ENCODE measurements at places on chromosomes 2 and 18.

DNA sequence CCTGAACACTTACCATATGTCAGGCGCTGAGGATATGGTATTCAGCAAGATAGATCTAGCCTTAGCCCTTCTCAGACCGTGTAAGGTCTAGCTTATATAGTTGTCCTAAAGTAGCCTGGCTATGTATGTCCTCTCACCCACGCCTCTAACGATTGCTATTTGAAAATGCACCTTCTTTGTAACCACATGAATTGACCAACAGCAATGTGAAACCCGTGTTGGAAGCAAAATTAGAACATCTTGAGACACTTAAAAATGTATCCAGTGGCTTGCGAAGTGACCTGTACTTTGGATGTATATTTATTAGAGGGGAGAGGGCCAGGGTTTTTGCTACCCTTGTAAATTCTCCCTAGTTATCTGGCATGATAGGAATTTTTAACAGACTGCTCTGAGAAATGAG lies 860.0 kb upstream of the ZEB2 start:
- no peak for DNase-seq

GRCh38 chr2:171741189-171741588 lies 53.9 kb downstream of the DYNC1I2 start:
- DNase-seq, result no peak

GRCh38 chr18:35117372-35117771 lies 76.2 kb downstream of the MAPRE2 start:
- no peak for DNase-seq

- no peak for DNase-seq
These were observed 5.8 kb upstream of the MRPL33 start for GRCh38 chr2:27765621-27766286.

- no peak for DNase-seq
These were observed 12.6 kb downstream of the RNF149 start for GRCh38 chr2:101295895-101296294.

DNA sequence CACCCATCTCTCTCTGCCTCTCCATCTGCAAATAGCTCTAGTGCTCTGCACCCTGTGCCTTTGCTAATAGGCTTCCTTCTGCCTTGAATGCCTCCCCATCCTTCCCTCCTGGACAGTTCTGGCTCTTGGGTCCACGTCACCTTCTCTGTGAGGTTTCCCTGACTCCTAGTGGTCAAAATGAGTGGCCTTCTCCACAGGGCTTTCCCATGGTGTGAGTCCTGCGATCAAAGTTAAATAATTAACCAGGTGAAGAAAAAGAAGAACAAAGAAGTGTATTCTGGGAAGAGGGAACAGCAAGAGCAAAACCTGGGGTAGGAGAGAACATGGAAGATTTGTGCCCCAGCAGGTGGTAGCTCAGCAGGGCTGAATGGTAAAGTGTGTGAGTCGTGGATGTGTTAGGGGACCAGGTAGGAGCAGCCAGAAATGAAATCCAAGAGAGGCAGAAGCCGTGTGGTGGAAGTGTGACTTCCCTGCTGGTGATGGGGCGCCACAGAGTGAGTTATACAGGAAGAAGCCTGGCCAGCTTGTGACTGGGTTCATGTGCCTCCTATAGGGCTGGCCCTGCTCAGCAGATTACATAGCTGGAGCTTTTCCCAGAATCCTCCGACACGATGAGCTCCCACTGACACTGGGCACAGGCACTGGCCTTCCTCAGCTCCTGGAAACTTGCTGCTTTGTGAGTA lies 93.8 kb upstream of the LDAH start:
- DNase-seq, result peak; percentile 85

DNA sequence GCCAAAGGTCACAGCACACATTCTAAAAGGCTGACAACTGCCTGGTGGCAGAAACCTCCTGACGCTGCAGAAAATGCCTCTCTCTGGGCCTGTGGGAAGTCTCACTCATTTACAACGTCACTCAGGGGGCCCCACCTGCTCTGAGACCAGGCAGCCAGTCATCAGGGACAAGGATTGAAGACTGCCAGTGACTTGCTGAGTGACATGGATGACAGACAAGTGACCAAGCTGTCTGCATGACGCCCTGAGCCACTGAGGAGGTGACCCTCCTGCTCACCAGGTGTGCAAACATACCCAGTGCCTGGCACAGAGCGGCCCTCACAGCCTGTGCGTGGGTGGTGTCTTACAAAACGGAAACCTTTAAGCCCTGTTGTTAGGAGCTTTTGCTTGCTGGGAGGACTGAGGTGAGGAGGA lies 392.4 kb downstream of the TNS1 start:
- DNase-seq, result no peak

GRCh38 chr2:240060977-240061591 lies 7.8 kb upstream of the OR6B3 start:
- DNase-seq, result no peak

- DNase-seq, result no peak
These were observed 4.8 kb upstream of the B3GNT7 start for GRCh38 chr2:231390667-231391066.

GRCh38 chr2:5914811-5915611 lies 222.8 kb downstream of the SOX11 start:
- DNase-seq, result no peak

DNA sequence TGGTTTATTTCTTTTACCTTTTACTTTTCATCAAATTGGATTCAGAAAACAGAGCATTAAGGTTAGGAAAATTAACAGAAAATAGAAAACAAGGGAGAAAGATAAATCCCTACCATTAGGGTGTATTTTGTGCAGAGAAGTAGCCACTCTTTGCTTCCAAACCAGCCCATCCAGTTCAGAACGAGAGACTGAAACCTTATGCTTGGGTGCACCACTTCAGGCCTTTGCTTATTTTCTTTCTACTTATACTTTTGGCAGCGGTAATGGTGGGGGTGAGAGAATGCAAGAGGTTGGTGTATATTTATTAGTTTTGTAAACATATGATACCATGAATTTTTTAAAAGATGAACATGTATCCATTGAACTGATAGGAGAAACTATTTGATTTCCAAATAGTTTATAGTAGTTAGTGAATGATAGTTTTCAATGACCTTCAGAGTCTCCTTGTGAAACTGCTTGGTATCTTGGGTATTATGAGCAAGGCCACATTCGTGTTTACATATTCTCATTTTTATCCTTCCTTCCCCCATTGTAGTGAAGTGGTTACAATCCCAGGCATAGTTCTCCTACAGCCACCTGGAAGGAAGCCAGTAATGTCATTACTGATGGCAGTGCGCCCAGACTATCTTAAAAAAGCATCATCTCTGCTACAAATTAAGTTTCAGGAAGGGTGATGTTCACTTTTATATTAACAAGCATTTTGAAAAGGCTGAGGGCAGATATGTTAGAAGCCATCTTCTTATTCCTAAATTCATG lies 60.8 kb downstream of the MFSD6 start:
- DNase-seq, result peak; percentile 99

- DNase-seq, result no peak
These were observed 256.6 kb upstream of the CTAGE1 start for GRCh38 chr18:22674272-22674671.

- no peak for DNase-seq
These were observed 47.1 kb downstream of the ITGAV start for GRCh38 chr2:186636800-186637496.

DNA sequence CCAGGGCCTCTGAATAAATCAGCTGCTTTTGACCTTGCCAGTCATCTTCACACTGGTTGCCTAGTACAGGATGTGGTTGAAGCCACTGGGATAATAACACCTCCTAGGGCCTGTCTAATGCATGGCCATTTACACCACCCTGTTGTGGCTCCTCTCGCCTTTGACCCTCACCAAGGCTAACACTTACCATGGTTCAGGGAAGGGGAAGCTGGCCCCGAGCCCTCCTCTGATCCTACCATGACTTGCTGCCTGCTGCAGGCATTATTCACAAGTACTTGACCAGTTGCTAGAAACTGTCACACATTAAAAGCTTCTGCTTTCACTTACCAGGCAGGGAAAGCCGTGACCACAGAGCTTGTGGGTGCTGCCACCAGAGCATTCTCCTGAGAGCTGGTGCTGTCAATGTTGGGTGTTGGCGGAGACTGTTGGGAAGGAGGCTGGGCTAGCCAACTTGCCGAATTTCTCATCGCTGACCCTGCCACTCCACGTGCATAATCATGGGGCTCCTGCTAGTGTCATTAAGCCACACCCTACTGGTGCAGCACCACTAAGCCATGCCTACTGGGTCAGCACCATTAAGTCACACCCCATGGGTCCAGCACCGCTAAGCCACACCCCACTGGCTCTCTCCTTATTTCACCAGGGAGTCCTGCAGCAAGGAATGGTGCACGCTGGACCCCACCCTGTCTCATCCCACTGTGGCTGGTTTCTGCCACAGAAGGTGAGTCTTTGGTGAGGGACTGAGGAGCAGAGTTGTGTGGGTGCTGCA lies 47.0 kb upstream of the TTC39C start:
- DNase-seq, result no peak

DNA sequence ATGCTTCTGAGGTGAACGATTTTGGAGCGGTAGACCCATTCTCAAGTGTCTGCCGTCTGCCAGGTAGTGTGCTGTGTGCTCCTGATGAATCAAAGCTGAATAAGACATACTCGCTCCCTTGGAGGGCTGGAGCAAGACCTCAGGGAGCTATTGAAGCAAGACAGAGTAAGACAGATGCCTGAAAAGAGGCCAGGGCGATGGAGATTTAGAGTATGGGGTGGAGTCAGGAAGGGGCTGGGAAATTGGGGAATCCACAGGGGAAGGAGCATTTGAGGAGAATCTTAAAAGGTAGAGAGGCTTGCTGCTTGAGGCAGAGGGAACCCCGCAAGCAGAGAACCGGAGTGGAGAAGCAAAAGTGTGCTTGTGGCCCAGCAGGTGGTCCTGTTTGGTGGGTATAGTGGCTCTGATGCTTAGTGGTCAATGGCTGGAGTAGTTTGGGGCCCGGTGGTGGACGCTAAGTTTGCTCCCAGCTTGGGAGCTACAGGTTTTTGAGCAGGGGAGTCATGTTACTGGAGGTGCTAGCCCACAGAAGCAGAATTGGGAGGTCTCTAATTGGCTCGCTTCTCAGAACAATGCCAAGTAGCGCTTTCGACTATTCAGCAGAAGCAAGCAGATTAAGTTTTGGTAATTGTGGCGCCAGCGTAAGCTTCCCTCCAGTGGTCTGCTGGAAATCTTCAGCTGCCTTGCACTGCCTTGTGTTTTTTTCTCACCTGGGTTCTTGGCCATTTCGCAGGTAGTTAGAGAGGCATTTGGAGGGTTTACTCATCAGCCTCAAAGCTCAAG lies 2.0 kb downstream of the CNNM4 start:
- no peak for DNase-seq

DNA sequence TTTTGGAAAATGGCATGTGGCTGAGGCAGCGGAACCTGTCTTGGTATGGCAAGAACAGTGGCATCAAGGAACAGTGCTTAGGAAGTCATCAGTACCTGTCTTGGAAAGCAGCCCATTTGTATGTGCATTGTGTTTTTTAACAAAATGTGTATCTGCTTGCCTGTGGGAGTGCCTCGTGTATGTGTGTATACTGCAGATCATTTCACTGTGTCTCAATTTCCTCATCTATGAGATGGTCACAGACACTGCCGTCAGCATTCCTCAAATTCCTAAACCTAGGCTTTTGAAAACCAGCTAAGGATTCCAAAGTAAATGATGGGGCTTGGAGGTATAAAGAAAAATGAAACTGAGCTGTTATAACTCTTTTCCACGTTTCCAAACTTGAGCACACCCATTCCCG lies 441.3 kb downstream of the RND3 start:
- DNase-seq, result no peak

- DNase-seq, result no peak
These were observed 34.7 kb downstream of the PTPN18 start for GRCh38 chr2:130390460-130391057.

Data from NCI-H446 treated with DMSO at 0.1 percent for 48 hours (cell line).